Stimulated activated CD8-positive, alpha-beta memory T cell treated with anti-CD3 and anti-CD28 coated beads, Interleukin-4, amount 100 ng/mL, for 1 hour (primary cell): ENCODE measurements at places on chromosomes 5 and 9.
A peak's percentile ranks its signal among the peaks of the same experiment; 100 is the strongest.

DNA sequence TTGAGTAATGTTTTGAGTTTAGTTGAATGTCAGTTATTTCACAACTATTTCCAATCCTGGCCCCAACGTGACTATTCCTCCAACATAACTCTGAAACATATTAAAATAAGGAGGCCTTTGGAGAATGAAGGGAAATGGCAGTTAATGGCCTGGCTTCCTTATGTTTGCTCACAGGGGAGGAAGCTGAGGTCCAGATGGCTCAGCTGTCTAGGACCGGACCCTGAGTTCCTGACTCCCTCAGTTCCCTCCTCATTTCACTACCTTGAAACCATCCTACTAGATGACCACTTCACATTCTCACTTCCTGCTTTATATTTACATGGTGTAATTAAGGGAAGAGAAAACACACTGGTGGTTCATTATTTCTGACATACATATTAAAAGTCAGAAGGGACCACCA lies 6.6 kb downstream of the OTULINL start:
- no peak for DNase-seq

DNA sequence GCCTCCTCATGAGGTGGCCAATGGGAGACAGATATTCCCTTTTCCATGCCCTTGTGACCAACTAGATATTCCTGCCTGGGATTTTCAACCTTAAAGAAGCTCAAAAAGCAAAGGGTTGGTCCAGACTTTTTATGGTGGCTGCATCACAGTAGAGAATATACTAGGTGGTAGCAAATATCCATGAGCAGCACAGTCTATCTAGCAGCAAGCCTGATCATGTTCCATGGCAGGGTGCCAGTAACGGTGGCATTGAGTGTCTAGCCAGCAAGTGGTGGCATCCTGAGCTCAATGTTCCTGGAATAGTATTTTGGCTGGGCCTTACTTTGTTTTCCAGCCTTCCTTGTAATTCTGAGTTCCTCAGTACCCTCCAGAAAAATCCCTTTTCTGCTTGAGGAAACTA lies 25.8 kb downstream of the CDC25C start:
- DNase-seq = no peak

DNA sequence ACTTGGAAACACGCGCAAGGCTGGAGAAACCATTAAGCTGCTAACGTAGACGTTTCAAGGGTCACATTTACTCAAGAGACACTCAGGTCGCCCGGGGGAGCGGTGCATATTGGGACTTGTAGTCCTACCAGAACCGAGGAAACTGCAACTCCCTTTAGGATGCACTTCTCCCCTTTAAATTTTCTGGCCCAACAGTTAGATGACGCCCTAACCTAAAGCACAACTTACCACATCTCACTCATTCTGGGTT lies 384 bp upstream of the DMXL1 start:
- DNase-seq = peak; percentile 50

GRCh38 chr5:139634541-139634940 lies 13.6 kb upstream of the CXXC5 start:
- DNase-seq = no peak

DNA sequence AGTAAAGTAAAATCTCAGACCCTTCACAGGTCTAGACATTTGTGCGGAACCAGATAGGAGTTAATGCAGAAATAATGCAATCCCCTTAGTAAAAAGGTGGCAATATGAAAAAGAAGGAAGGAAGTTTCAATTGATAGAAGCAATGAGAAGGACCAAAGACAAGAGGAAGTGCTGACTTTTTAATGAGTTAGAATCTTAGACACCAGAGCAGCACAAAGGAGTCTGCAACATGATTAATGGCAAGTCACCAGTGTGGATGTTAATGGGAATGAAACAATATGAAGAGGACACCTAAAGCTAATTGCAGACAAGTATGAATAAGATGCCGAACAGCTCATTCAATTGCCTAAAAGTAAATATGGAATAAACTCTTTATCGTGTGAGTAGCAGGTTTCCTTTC lies 50.9 kb downstream of the MEGF9 start:
- no peak for DNase-seq

GRCh38 chr9:127809540-127810377 lies 7.1 kb downstream of the FPGS start:
- no peak for DNase-seq

- DNase-seq = no peak
Measured at GRCh38 chr9:5846096-5846495, 13.2 kb upstream of the ERMP1 start.

- no peak for DNase-seq
Measured at GRCh38 chr5:172322028-172322965, 38.7 kb upstream of the UBTD2 start.

DNA sequence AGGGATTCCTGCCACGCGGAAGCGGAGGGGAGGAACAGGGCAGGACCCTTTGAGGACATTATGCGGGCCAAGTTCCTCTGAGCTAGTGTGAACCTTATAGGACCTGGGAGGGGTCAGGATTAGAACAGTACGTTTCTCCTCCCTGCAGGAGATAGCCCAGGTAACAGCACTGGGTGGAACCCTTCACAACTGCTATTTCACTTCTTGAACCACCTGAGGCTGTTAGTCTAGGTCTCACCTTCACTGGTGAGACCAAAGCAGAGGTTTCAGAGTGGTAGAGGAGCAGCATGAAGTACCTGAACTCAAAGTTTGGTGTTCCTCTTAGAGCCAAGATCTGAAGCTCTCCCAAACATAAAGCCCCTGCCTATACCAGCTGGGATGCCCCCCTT lies 832 bp downstream of the EIF4EBP3 start:
- DNase-seq = no peak

- DNase-seq = no peak
Measured at GRCh38 chr9:115673599-115673998, 480.0 kb upstream of the PAPPA start.

GRCh38 chr5:154268073-154268472 lies 77.5 kb downstream of the GALNT10 start:
- DNase-seq = no peak

GRCh38 chr9:97502222-97502983 lies 937 bp downstream of the TMOD1 start:
- DNase-seq = no peak

DNA sequence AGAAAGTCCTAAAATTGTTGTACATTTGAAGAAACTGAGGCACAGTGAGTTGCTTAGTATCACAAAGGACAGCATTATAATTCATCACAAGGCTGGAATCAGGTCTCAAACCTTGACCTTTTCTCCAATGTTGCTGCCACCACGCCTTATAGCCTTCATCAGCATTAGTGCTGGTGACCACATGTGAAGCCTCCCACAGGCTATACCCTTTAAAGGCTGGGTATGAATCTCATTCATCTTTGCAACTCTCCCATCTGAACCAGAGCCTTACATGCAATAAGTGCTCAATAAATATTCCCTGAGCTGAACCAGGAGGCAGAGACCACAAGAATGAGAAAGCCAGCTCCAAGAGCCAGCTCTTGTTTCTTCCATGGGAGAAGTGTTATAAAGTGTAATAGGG lies 104.7 kb downstream of the SPOCK1 start:
- no peak for DNase-seq

DNA sequence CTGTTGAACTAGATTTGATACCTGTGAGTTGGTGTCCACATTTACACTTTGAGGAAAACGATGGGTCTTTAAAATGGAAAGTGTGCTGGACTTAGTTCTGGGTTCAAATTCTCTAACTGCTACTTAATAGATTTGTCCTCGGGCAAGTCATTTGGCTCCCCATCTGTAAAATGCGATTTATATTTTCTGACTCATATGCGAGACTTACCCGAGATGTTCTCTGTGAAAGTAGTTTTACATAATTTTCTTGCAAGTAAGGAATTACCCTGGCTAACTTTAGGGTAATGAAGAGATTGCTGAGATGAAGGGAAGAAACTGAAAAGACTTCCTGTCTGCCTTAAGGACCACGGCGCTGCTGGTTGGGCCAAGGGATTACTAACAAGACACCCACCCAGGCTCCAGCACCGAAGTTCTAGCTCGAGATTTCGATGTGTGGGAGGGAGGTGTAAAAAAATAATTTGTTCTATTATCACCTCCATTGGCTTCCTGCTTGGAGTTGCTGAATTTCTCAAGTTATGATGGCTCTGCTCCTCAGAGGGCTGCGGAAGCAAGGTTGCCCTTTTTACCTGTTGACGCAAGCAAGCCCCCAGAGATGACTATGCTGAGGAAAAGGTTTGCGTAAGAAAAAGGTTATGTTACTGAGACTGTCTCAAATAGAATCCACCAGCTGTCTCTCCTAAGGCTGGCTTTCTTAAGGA lies 24.1 kb downstream of the PCSK1 start:
- no peak for DNase-seq

DNA sequence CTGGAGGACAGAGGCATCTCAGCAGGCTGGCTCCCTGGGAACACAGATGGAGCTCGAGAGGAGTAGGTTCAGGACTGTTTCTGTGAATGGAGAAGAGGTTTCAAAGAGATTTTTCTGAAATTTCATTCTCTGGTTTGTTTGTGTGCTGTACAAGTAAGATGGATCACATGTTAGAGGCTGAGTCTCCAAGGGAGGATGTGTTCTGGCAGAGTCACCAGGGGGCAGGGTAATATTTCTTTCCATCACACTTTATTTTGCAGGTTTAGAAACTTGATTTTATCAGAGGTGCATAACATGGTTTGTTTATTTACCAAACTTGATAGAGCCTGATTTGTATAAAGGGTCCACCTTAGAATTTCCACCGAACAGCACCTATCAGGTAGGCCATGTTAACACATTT lies 69.2 kb upstream of the ARL15 start:
- no peak for DNase-seq
